ENCODE measurements at places on chromosomes 1 and 21.
A peak's percentile ranks its signal among the peaks of the same experiment; 100 is the strongest.

DNA sequence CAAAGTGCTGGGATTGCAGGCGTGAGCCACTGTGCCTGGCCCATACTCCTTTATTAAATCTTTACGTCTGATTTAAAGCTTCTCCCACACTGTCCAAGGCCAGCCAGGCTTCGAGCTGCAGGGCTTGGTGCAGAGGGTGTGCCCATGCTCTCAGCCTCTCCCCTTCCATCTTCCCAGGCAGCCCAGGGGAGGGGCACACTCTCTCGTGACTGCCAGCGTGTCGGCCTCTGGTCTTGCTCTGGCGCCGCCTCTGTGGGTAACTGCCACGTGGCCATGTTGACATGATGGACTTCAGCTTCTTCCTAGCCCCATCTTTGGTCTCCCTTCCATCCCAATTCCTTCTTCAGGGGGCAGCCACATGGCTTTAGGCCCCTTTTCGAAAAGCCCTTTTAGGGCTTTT, 4.7 kb downstream of the GPR137B start:
- no peak for DNase-seq
- no peak overlapping the region for H3K27ac ChIP-seq
- H3K4me3 ChIP-seq, result no peak overlapping the region
- H3K27me3 ChIP-seq, result no peaks in the 10 kb centered on the region
- peaks cover 34% of the 10 kb centered on the region for H3K4me1 ChIP-seq

DNA sequence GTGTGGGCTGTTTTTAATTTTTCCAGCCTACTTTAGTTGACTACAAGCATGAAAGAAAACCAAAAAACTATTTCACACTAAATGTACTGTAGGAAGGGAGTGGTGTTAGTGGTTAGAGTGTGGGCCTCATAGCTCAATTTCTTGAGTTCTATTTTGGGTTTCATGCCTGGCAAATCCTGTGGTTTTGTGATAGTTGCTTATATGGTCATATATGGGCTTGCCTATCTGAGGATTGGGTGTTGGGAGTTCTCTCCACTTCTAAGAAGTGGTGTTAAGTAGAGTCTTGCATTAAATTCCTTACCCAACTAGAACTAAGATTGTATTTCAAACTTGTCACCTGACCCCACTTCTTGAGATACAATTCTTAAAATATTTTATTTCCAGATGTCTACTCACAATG, 37.8 kb upstream of the COL11A1 start:
- no peaks in the 10 kb centered on the region for H3K36me3 ChIP-seq
- H3K27ac ChIP-seq, result no peak overlapping the region
- DNase-seq, result peak; percentile 9
- H3K27me3 ChIP-seq, result no peaks in the 10 kb centered on the region

DNA sequence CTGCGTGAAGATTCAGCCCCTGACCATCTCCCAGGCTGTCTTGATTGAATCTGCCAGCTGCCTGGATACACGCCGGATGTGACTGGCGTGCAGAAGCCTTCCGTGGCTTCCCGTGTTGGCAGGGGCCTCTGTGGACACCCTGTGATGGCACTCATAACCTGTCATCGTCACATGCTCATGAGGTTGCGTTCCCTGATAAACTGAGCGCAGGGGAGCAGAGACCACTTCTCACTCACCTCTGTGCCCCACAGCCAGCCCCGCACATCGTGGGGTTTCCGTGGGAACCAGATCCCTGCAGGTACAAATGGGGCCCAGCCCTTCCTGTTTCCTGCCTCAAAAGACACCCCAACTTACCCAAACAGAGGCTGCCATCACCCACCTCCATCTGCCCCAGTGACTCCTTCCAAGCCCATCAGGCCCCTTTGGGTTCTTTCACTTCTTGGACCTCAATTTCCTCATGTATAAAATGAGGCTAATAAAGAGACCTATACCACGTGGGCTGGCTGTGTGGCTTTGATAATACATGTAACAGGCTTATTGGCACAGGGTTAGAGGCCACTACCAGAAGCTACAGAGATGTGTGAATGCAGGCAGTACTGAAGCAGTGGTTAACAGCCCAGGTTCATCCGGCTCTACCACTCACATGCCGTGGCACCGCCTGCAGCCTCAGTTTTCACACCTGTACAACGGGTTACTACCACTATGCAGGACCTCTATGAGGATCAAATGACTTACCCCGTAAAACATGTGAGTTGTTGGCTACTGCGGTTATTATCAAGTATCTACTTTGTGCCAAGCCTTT, 23.6 kb downstream of the HTR6 start:
- H3K27ac ChIP-seq, result no peak overlapping the region
- H3K4me3 ChIP-seq, result no peak overlapping the region

DNA sequence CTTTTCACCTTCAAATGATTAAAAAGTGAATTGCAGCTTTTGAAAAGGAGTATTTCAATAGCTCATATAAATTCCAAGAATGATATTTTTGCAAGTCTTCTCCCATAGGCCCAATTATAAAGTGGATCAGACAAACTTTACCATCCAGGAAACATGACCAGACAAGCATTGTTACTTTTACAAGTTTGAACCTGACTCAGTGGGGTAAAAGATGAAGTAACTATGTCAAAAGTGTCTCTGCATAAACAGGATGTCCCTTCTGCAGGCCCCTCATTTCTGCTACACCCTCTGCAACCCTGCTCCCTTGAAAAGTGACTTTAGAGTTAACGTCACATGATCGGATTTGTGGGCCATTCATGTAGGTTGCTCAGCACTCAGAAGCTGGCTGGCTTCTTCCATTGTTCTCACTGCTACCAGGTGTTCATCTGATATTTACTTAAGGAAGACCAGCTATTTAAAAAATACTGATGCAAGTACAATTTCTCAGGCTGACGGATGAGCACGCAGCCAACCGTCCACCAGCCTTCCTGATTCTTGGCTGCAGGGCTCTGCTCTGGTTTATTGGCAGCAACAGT, 32.3 kb downstream of the URB1 start:
- peaks cover 97% of the 10 kb centered on the region for H3K36me3 ChIP-seq
- H3K27ac ChIP-seq, result no peak overlapping the region
- DNase-seq, result no peak
- H3K27me3 ChIP-seq, result no peaks in the 10 kb centered on the region
- no peak overlapping the region for H3K4me3 ChIP-seq

GRCh38 chr1:227343206-227343605, 24.9 kb upstream of the CDC42BPA start:
- no peaks in the 10 kb centered on the region for H3K27me3 ChIP-seq
- DNase-seq, result no peak
- H3K36me3 ChIP-seq, result no peaks in the 10 kb centered on the region
- H3K4me1 ChIP-seq, result peaks cover 1% of the 10 kb centered on the region

- H3K27ac ChIP-seq, result no peak overlapping the region
- DNase-seq, result no peak
- H3K36me3 ChIP-seq, result no peaks in the 10 kb centered on the region
- H3K4me1 ChIP-seq, result no peaks in the 10 kb centered on the region
- peaks cover 15% of the 10 kb centered on the region for H3K27me3 ChIP-seq
Measured at GRCh38 chr1:228359613-228360532, 46.8 kb downstream of the TRIM11 start.

- H3K4me1 ChIP-seq, result peaks cover 3% of the 10 kb centered on the region
- H3K27me3 ChIP-seq, result no peaks in the 10 kb centered on the region
- DNase-seq, result no peak
- H3K27ac ChIP-seq, result no peak overlapping the region
- no peak overlapping the region for H3K4me3 ChIP-seq
Measured at GRCh38 chr1:66550243-66550642, 16.3 kb downstream of the SGIP1 start.

All from mesenchymal stem cell (in vitro differentiated cells and primary cell).